ENCODE measurements at places on chromosomes 6 and 20.

- no peak for DNase-seq
Observed at GRCh38 chr6:27452496-27452897, 20.4 kb downstream of the ZNF184 start.

DNA sequence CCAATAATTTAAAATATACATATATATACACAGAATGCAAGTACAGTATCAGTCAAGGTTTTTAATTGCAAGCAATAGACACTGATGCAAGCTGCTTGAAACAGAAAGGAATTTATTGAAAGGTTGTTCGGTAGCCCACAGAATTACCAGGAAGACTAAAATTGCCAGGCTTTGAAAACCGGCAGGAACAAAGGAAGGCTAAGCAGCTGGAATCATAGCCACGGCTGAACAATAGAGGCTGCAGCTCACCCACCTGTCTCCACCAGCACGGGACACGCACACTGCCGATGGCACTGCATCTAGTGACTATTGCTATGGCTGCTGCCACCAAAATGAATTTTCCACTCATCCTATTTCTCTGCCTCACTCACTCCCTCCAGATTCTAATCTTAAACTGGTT, 22.0 kb upstream of the L3MBTL3 start:
- DNase-seq: no peak

DNA sequence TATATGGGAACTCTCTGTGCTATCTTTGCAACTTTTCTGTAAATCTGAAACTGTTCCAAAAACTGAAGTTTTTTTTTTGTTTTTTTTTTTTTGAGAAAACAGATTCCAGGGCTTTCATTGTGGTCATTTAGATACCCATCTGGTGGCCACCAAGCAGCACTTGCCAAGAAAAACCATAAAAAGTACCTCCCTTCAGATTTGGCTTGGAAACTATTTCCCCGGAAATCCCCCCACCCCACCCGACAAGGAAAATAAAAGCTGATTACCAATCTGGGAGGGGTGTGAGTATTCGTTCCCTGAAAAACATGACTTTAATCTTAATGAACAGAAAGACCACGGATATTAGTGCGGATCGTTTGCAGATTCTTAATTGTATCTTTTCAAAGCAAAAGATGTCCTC, 1.9 kb downstream of the NFATC2 start:
- no peak for DNase-seq

DNA sequence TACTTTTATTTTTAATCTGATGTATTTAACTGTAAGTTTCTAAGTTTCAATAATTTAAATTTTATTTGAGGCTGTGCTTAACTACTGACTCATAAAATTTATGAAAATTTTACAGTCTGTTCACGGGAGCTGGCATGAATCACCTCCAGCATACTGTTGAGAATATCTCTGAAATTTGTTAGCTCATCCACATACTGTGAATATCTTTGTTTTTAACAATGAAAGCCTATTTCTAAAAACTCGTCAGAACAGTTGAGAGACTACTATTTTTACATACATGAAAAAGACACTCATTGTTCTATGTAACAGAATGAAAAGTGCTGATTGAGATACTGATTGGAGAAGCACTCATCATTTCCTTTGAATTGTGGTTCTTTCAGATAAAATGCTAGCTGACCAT, 749.3 kb downstream of the TENT5A start:
- no peak for DNase-seq

DNA sequence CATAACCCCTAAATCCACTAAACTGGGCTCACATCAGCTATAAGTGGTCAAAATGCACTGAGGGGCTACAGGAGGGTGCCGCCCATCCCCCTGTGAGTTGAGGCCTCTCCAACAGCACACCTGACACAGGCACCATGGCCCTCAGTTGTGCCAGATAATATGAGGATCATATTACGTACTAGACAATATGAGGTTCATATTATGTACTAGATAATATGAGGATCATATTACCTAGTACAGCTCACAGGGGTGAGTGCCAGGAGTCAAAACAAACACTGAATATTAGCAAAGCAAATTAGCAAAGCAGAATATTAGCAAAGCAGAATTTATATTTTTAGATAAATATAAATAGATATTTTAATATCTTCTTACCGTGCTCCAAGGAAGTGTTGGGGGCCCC, 35.3 kb downstream of the CD24 start:
- no peak for DNase-seq

All from glutamatergic neuron (in vitro differentiated cells).